Transverse colon (tissue), 4 donors: ENCODE measurements at places on chromosomes 6 and 20. TPM values are rescaled to one million over a fixed set of nuclear protein-coding genes. Genes with fewer than 3 reads are reported as not detected.

TMEM239 gene
- not detected for total RNA-seq

BEND6 gene
- total RNA-seq: 0.55 TPM

GPR63 gene
- total RNA-seq: not detected

ZNF512B gene
- total RNA-seq: 1.8 TPM

TOX2 gene
- 1.5 TPM for total RNA-seq

PLCB4 gene
- total RNA-seq: 20.6 TPM
